ENCODE measurements at places on chromosomes 7 and 10.

GRCh38 chr10:132410056-132410778, 13.2 kb downstream of the PWWP2B start:
- no peak for DNase-seq

GRCh38 chr7:13262929-13263530, 575.6 kb downstream of the ARL4A start:
- DNase-seq = no peak

DNA sequence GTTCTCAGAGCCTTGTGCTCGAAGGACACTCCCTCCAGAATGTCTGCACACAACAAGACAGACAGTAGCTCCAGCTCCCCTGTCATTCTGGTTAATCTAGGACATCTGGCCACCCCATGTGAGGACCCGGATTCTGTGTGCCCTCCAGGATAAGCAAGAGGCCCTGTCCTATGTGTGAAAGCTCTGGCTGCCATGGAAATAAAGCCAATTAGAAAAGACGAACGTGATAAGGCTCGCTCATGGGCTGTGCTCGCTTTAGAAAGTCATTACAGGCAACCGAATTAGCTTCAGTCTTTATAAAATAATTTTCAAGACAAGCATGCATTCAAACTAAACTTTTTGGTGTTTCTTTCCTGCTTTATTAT, 263.4 kb downstream of the INHBA start:
- no peak for DNase-seq

- no peak for DNase-seq
Measured at GRCh38 chr10:114652402-114653368, 5.4 kb downstream of the ABLIM1 start.

DNA sequence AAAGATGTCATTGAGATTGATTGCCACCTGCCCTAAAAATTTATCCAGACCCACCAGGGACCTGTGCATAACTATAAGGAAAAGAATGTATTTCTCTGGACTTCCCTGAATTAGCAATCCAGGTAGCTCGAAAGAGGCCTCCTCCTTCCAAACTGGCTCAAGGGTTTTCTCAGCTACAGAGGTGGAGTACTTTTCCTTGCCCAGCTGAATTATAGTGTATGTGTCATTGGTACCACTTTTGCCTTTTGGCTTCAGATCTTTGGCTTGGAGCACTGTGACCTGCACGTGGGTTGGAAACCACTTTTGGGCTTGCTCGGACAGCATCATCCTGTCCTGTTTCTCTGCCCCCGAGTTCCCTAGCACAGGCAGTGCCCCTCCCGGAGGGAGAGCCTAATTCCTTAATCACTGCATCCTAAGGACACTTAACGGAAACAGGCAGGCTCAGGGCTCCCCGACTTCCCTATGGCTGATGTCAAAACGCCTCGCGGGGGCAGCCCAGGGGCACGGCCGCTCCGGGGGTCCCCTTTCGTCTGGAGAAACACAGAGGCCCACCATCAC, 825 bp downstream of the RAB11FIP2 start:
- DNase-seq = no peak

- DNase-seq = no peak
Measured at GRCh38 chr7:37231613-37232012, 217.1 kb downstream of the ELMO1 start.

DNA sequence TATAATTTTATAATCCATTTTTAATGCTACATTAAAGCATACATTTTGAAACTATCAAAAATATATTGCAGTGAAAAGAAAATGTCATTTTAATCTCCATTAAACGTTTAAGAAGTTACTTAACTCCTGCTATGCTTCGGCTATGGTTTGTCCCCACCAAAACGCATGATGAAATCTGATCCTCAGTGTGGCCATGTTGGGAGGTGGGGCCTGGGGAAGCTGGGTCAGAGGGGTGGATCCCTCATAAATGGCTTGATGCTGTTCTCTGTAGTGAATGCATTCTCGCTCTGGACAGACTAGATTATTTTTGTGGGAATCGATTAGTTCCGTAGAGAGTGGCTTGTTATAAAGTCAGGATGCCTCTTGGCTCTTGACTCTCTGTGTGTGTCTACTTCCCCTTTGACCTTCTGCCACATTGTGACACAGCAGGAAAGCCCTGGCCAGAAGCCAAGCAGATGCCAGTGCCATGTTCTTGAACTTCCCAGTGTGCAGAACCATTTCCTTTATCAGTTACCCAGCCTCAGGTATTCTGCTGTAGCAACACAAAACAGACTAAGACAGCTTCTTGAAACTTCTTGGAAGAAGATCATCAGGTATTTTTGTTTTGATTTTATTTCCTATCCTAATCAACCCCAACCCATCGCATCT, 77.8 kb downstream of the TCERG1L start:
- no peak for DNase-seq

- no peak for DNase-seq
Measured at GRCh38 chr7:70512761-70513160, 619.2 kb upstream of the GALNT17 start.

GRCh38 chr10:50508315-50509051, 115.3 kb downstream of the SGMS1 start:
- DNase-seq = peak; percentile 40

GRCh38 chr10:16652154-16652553, 130.5 kb upstream of the C1QL3 start:
- no peak for DNase-seq

DNA sequence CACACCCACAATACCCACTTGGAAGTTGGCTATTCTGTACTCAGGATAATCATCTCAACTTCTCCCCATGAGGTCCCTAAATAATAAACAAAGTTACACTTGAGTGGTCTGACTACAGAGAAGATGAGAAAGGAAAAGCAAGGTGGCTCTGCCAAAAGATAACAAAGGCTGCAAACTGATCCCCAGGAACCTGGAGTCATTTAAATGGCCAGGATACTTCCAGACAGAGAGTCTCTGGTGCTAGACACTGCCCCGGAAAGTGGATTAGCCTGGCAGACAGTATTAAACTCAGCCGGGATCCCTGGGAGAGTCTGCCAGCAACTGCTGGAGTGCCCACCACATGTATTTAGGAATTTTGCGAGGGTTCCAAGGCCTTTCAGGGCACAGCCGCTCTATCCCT, 93.7 kb downstream of the DGKI start:
- DNase-seq = no peak

- DNase-seq = no peak
Measured at GRCh38 chr7:42479452-42479815, 242.4 kb upstream of the GLI3 start.

DNA sequence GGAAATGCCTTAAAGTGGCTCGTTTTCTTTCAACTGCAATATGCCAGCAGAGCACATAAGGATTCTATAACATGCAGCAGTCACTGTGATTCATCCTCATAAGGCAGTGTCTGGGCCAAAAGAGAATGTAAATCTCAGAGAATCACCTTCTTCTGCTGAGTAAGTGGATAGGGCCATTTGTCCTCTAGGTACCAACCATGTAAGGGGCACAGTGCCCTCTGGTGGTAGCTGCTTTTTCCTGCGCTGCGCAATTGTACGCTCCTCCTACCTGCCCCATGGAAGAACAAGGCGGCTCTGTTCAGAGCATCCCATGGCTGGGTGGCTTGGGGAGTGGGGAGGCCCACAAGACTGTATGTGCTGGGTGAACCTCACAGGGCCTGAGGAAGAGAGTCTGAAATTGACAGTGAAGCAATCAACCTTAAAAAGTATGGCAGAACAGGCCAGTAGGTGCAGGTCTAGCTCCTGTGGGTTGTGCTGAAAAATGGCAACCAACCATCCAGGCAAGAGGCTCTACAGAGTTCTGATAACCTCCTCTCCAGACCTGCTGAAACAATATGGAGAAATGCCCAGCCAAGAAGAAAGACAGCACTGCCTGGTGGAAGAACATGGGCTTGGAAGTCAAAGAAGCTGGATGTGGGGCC, 78.6 kb upstream of the C10orf90 start:
- DNase-seq = peak; percentile 10

GRCh38 chr10:22436526-22436892, 91.2 kb downstream of the SPAG6 start:
- DNase-seq = no peak

GRCh38 chr7:20362574-20363253, 32.0 kb downstream of the ITGB8 start:
- DNase-seq = no peak

GRCh38 chr10:73018632-73019031, 64.0 kb upstream of the PLA2G12B start:
- no peak for DNase-seq

DNA sequence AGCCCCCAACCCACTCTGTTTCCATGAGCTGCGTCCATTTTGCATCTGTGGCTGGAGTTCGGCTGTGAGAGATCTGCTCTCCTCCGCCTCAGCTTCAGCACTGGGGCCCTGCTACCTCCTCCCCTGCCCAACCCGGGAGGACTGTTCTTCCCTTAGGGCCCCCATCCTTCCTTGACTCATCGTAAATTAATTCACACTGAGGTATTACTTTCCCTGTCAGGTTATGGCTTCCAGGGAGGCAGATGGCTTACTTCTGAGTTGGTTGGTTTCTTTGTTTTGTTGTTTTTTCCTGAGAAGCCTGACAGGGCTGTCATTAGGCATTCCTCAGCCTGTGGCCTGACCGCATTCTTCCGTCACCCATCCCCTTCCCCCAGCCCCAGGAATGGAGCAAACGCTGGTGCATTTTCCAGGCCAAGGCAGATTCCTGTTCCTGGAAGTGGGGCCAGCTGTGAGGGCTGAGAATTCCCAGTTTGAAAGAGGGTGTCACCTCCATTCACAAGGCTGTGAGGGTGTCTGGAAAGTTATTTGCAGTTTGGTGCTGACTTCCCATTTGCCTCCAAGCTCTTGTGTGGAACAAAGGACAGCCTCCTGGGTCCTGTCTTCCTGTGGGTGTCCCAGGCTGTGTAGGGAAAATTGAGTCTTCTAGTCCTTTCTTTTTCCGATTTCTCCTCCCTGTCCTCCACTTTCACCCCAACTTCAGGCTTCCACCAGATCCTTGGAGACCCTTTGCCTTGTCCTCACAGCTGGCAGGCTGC, 11.7 kb downstream of the CPA5 start:
- DNase-seq = no peak

DNA sequence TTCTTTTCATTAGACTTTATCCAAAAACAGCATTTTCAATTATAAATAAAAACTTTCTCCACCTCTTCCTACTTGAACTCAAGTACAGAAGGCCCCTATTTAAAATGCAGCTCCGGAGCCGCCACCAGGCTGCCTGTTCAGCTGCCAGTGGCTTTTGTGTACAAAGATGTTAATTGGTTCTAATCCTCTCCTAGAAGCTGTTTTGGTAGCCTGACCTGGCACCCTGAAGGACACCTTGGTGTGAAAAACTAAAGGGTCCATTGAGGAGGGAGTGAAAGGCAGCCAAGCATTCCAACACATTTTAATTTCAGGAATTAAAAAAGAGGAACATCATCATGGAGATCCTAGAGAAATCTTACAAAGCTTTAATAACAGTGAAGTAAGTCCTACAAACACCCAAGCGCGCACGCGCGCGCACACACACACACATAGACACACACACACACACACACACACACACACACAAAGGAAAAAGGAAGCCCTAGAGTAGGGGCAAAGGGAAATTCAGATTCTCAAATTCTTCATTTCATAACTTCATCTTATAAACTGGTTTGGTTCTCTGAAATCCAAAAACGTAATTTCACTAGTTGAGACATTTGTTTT, 41.4 kb downstream of the VAX1 start:
- DNase-seq = no peak

DNA sequence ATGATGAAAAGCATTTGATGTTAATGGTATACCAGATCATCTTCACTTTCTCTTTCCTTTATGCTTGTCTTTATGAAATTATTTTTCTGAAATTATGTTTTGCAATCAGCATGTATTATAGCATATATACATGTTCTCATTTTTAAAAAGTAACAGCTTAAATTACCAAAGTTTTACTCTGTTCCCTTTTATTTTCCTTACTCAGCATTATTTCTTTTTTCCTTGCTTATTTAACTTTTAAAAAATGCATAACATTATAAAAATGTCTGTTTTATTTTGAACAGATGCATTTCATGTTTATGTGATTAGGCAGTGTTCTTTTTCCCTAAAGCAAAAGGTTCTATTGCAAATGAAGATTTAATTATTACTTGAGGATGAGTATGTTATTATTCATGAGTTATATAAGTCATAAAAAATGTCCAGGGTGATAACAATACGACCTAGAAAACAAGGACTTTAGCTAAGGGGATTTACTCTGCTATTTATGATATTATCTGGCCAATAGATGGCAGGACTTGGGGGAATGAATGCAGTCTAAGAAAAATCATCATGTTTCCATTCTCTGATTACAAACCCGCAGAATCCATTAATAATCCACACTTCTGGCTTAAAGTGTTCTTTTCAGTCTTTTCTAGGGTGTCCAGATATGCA, 38.5 kb downstream of the CABCOCO1 start:
- no peak for DNase-seq

DNA sequence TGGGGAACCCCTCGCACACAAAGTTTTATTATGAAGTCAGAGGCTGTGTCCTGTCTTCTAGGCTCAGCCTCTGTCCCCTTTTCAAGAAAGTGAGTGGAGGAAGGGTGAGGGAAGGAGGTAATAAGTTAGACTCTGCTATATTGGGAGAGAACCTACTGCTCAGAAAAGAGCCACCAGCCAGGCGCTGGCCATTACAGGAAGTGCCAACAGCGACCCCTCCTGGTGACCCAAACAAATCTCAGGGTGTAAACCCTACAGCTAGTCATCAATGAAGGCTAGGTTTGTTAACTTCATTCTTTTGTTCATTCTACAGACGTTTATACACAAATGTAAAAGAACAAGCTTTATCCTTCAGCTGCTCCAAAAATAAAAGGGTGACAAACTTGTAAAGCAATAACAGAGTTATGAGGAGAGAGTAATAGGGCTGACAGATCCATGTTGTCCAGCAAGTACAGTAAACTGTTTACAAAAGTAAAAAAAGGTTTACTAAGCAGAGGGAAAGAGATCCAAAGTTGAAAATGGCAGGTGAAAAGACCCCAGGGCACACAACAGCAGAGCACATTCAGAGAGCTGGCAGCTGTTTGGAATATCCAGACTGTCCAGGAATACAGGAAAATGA, 82.7 kb downstream of the FAM204A start:
- no peak for DNase-seq

GRCh38 chr10:132616996-132617736, 79.6 kb downstream of the INPP5A start:
- DNase-seq = no peak

GRCh38 chr10:15419279-15419874, 48.3 kb upstream of the FAM171A1 start:
- peak; percentile 31 for DNase-seq

GRCh38 chr7:39971924-39972323, 21.9 kb downstream of the CDK13 start:
- no peak for DNase-seq

DNA sequence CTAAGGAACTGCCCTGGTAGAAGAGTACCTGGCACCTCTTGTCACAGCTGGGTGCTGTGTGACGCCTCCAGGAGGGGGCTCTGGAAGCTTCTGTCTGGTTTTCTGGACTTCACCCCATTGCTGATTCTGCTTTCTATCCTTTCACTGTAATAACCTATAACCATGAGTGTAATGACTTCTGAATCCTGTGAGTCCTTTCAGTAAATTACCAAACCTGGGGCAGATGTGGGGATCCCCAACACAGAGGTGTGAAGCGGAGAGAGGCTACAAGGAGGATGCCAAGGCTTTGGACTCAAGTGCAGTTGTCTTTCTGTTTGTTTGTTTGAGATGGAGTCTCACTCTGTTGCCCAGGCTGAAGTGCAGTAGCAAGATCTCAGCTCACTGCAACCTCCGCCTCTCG, 143.7 kb downstream of the SFMBT2 start:
- DNase-seq = no peak
